Foreskin fibroblast (primary cell): ENCODE measurements at places on chromosomes 12 and 14.

- DNase-seq = no peak
Measured at GRCh38 chr14:75138492-75138891, 11.6 kb upstream of the NEK9 start.

DNA sequence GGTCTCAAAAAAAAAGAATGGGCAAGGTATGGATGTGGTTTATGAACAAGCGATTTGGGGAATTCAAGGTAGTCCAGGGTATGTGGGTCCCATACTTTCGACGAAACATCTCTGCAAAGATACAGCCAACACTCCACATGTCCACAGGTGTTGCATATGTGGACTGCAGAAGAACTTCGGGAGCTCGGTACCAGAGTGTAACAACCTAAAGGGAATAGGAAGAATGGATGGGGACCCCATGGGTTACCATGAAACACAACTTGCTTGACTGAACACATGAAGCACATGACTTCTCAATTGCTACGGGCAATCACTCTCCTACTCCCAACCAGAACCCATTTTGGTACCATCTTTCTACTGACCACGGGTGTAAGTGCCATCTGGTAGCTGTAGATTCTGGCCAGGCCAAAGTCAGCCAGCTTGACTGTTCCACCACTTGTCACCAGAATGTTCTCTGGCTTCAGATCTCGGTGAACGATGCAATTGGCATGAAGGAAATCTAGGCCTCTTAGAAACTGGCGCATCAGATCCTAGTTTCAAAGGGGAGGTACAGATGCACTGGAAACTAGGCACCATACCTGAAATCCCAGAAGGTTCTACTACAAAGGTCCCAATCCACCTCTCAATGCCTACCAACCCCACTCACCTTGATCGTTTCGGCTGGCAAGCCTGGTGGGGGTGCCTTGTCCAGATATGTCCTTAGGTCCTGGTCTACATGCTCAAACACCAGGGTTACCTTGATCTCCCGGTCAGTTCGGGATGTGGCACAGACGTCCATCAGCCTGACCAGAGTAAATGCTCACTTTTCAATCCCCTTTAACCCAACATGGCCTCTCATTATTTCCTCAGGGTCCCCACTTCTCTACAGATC is 1.3 kb downstream of the CDK4 start:
- DNase-seq = no peak

GRCh38 chr12:116058574-116058973 is 218.9 kb downstream of the MED13L start:
- no peak for DNase-seq

DNA sequence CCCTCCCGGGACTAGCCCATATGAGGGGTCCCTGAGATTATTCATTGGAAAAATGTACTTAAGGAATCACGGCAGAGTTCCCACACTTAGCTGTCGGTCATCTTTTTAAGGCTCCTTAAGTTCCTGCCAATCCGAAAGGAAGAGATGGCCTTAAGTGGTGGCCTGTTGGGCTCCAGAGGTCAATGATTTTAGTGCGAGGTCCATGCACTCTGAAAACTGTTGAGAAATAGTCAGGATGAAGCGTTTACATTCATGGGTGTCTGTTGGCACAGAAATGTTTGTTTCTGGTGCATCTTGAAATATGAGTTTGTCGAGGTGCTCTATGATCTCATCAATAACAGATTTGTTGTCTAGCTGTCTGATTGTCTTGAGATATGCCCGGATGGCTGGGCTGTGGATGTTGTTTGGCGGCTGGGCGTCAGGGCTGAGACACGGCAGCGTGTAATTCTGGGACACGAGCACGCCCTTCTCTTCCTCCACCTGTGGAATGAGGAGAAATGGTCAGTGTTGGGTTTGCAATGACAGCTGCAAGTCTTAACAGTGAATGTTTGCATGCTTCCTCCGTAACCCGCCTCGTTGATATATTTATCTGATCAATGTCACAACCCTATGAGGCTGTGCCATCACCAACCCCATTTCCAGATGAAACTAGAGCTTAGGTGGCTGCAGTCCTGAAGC is 1.6 kb downstream of the IL31 start:
- DNase-seq = no peak
